Thyroid gland (tissue), 4 donors: ENCODE measurements at places on chromosomes 7 and 10. TPM values are rescaled to one million over a fixed set of nuclear protein-coding genes. Genes with fewer than 3 reads are reported as not detected.

- H3K27ac ChIP-seq, result no peak overlapping the region
- no peaks in the 10 kb centered on the region for H3K27me3 ChIP-seq
- no peaks in the 10 kb centered on the region for H3K36me3 ChIP-seq
- DNase-seq, result no peak
Observed at GRCh38 chr10:2618690-2619089, 448.7 kb upstream of the PFKP start.

- H3K4me3 ChIP-seq, result no peak overlapping the region
- H3K4me1 ChIP-seq, result peaks cover 5% of the 10 kb centered on the region
- H3K27me3 ChIP-seq, result no peaks in the 10 kb centered on the region
- DNase-seq, result no peak
- no peaks in the 10 kb centered on the region for H3K36me3 ChIP-seq
- H3K27ac ChIP-seq, result no peak overlapping the region
Observed at GRCh38 chr7:29044554-29044953, 86.4 kb upstream of the TRIL start.

DNA sequence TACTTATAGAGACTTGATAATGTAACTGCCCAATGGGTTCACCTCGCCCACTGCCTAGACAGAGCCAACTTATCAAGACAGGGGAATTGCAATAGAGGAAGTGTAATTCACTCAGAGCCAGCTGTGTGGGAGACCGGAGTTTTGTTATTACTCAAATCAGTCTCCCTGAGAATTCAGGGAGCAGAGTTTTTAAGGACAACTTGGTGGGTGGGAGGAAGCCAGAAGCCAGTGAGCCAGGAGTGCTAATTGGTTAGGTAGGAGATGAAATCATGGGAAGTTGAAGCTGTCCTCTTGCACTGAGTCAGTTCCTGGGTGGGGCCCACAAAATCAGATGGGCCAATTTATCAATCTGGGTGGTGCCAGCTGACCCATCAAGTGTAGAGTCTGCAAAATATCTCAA lies 20.1 kb upstream of the C7orf33 start:
- no peak for DNase-seq
- H3K4me1 ChIP-seq, result no peaks in the 10 kb centered on the region
- no peak overlapping the region for H3K4me3 ChIP-seq
- H3K27ac ChIP-seq, result no peak overlapping the region
- no peaks in the 10 kb centered on the region for H3K36me3 ChIP-seq

DNA sequence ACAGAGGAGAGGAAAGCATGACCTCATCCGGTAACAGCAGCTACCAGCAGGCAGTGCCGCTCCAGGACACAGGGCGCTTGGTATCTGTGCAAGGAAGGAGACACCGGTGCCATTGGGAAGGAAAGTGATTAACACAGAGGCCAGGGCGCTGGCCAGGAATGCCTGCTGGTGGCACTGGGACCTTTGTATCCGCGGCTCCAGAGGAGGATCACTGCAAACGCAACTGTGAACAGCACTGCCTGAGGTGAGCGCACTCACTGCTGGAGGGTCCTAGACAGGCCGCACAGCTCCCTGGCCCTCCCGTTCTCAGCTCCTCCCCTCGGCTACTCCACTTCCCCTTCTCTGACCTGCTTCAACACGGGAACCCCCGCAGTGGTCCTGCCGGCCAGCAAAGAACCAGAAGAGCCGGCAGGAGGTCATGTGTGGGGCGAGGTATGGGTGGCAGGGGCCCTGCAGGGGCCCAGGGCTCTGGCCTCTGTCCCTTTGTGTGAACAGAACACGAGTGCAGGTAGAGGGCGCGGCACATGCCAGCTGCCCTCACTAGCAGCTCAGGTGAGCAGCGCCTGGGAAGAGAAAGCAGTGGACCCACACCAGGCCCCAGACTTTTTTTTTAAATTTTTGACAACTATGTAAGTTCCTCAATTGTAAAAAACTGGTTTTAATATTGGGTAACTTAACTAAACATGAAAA lies 107.6 kb downstream of the VIPR2 start:
- H3K27me3 ChIP-seq, result no peaks in the 10 kb centered on the region
- H3K36me3 ChIP-seq, result no peaks in the 10 kb centered on the region
- H3K27ac ChIP-seq, result no peak overlapping the region
- H3K4me3 ChIP-seq, result no peak overlapping the region
- DNase-seq, result no peak
- H3K4me1 ChIP-seq, result no peaks in the 10 kb centered on the region

- no peak overlapping the region for H3K27ac ChIP-seq
- H3K4me1 ChIP-seq, result no peaks in the 10 kb centered on the region
- no peaks in the 10 kb centered on the region for H3K36me3 ChIP-seq
Observed at GRCh38 chr7:144937199-144937598, 101.3 kb upstream of the TPK1 start.

DNA sequence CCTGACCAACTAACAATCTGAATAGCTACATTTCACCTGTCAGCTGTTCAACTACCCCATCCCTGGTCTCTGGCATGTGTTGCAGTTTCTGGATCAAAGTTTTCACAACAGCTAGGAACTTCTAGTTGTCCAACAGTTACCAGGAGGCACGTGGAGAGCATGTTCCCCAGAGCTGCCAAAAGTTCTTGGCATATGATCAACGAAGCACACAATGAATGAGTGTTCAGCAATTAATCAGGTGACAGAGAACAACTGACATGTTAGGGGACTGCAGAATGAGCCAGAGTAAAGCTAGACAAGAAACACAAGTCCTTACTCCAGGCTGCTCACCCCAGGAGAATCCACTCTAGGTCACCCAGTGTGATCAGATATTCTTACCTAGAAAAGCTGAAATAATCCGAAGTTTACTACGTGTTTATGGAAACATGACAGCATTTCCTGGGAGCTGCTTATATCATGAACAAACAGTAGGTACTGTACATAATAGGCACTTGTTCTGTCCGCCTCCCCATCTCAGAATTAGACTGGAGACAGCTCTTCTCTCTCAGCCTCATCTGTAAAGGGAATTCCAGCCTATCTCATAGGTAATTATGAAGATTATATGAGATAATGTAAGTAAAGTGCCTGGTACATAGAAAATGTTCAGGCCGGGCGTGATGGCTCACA lies 50.6 kb downstream of the ZNF438 start:
- H3K4me3 ChIP-seq, result no peak overlapping the region
- H3K4me1 ChIP-seq, result peaks cover 15% of the 10 kb centered on the region
- no peaks in the 10 kb centered on the region for H3K36me3 ChIP-seq

- no peak overlapping the region for H3K4me3 ChIP-seq
- H3K27me3 ChIP-seq, result no peaks in the 10 kb centered on the region
- H3K27ac ChIP-seq, result no peak overlapping the region
- no peaks in the 10 kb centered on the region for H3K36me3 ChIP-seq
Observed at GRCh38 chr7:122770686-122771335, 68.1 kb upstream of the RNF148 start.

DNA sequence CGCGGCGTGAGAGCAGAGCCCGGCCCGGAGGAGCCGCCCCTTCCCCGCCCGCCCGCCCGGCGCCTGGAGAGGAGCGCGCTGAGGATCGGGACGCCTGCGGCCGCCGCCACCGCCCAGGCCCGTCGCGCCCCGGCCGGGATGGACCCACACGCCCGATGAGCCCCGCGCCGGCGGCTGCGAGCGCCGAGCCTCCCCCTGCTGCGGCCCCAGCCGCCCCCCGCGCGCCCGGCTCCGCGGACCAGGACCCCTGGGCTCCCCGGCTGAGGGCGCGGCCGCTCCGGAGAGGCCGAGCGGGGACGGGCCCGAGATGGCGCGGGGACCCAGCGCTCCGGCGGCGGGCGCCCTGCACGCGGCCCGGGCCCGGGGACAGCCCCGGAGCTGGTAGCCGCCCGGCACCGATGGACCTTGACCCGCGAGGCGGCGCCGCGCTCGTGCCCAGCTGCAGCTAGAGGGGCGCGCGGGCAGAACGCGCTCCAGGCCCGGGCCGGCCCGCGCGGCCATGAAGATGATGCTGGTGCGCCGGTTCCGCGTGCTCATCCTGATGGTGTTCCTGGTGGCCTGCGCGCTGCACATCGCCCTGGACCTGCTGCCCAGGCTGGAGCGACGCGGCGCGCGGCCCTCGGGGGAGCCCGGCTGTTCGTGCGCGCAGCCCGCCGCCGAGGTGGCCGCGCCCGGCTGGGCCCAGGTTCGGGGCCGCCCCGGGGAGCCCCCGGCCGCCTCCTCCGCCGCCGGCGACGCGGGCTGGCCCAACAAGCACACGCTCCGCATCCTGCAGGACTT lies 520 bp downstream of the FAM20C start:
- no peak overlapping the region for H3K27ac ChIP-seq
- H3K36me3 ChIP-seq, result peaks cover 21% of the 10 kb centered on the region
- H3K27me3 ChIP-seq, result no peaks in the 10 kb centered on the region
- H3K4me3 ChIP-seq, result peak overlapping the region; percentile 43
- DNase-seq, result peak; percentile 15

Gene PTF1A
- total RNA-seq, result not detected

- H3K4me1 ChIP-seq, result peaks cover 41% of the 10 kb centered on the region
- no peaks in the 10 kb centered on the region for H3K36me3 ChIP-seq
- H3K27me3 ChIP-seq, result no peaks in the 10 kb centered on the region
- no peak for DNase-seq
Observed at GRCh38 chr7:30479202-30480120, 877 bp upstream of the NOD1 start.

GRCh38 chr7:115708013-115708341 lies 322.6 kb downstream of the TFEC start:
- no peak for DNase-seq
- no peaks in the 10 kb centered on the region for H3K4me1 ChIP-seq
- no peak overlapping the region for H3K27ac ChIP-seq
- no peaks in the 10 kb centered on the region for H3K27me3 ChIP-seq
- H3K36me3 ChIP-seq, result no peaks in the 10 kb centered on the region

DNA sequence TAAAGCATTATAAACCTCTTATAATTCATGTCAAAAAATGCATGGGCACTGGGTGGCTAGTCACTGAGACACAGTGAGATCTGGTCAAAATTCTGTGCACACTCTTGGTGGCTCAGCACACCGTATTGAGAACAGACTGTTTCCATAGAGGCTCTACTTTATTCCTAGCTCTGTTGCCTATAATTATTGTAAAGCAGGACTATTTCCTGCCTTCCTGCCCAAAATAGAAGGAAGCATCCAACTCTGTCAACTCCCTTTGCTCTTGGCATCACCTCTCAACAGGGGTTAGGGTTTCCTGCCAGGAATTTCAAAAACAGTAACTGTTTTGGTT lies 45.1 kb downstream of the PTN start:
- H3K4me3 ChIP-seq, result no peak overlapping the region
- H3K36me3 ChIP-seq, result no peaks in the 10 kb centered on the region
- no peak for DNase-seq
- H3K27me3 ChIP-seq, result no peaks in the 10 kb centered on the region
- no peaks in the 10 kb centered on the region for H3K4me1 ChIP-seq

Gene SRRT
- total RNA-seq, result 62.5 TPM

- DNase-seq, result no peak
- H3K27ac ChIP-seq, result no peak overlapping the region
- no peaks in the 10 kb centered on the region for H3K36me3 ChIP-seq
- no peak overlapping the region for H3K4me3 ChIP-seq
- H3K4me1 ChIP-seq, result no peaks in the 10 kb centered on the region
- H3K27me3 ChIP-seq, result no peaks in the 10 kb centered on the region
Observed at GRCh38 chr10:81838950-81839349, 36.0 kb upstream of the NRG3 start.

Gene HPSE2
- total RNA-seq, result not detected

- no peak overlapping the region for H3K4me3 ChIP-seq
- no peak for DNase-seq
- H3K27ac ChIP-seq, result no peak overlapping the region
- no peaks in the 10 kb centered on the region for H3K27me3 ChIP-seq
Observed at GRCh38 chr10:78319371-78319770, 285.7 kb downstream of the RPS24 start.

GRCh38 chr7:50310956-50311355 lies 6.4 kb downstream of the IKZF1 start:
- H3K4me3 ChIP-seq, result no peak overlapping the region
- H3K4me1 ChIP-seq, result no peaks in the 10 kb centered on the region
- no peaks in the 10 kb centered on the region for H3K36me3 ChIP-seq
- no peaks in the 10 kb centered on the region for H3K27me3 ChIP-seq

Gene EPHA1
- total RNA-seq, result 7.5 TPM

Gene TMEM254
- 12.2 TPM for total RNA-seq

Gene GPER1
- total RNA-seq, result 29.2 TPM

DNA sequence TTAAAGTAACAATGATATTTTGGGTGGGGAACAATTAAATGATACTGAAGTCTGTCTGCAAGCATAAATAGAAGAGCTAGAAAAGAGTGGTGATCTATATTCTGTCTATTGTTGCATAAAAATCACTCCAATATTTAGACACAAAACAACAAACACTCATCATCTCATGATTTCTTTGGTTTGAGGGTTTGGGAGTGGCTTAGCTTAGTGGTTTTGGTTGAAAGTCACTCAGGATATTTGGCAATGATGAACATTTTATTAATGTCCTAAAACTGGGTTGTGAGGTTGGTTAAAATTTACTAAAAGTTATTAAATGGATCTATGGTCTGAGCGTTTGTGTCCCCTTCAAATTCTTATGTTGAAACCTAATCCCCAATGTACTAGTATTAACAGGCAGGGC lies 54.7 kb upstream of the EGFR start:
- H3K4me1 ChIP-seq, result peaks cover 7% of the 10 kb centered on the region
- DNase-seq, result no peak
- H3K27ac ChIP-seq, result no peak overlapping the region
- no peaks in the 10 kb centered on the region for H3K36me3 ChIP-seq
- H3K4me3 ChIP-seq, result no peak overlapping the region
- no peaks in the 10 kb centered on the region for H3K27me3 ChIP-seq

Gene LOXL4
- total RNA-seq, result 15.4 TPM

Gene NME8
- total RNA-seq, result not detected

- no peak overlapping the region for H3K4me3 ChIP-seq
- H3K36me3 ChIP-seq, result no peaks in the 10 kb centered on the region
- H3K27ac ChIP-seq, result no peak overlapping the region
- no peaks in the 10 kb centered on the region for H3K27me3 ChIP-seq
- DNase-seq, result no peak
Observed at GRCh38 chr7:151688236-151688780, 168.6 kb upstream of the RHEB start.

GRCh38 chr10:122557516-122557915 lies 3.0 kb upstream of the DMBT1 start:
- no peak for DNase-seq
- H3K4me1 ChIP-seq, result peaks cover 23% of the 10 kb centered on the region
- H3K27me3 ChIP-seq, result no peaks in the 10 kb centered on the region
- no peaks in the 10 kb centered on the region for H3K36me3 ChIP-seq
- H3K4me3 ChIP-seq, result no peak overlapping the region

Gene PDZD7
- 0.24 TPM for total RNA-seq

DNA sequence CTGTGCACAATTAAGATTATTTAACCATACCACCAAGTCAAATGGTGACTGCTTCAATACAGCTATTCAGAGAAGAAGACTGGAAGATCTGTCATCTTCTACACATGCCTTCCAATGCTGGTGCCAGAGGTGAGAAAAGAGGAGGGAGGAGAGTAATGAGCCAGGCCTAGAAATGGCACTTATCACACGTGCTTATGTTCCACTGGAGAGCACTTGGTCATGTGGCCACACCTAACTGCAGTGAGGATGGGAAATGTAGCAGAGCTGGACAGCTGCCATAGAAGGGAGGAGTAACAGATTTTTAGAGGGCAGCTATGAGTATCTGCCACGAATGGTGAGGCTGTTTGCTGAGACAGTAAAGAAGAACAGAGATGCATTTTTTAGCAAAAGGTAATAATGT lies 77.1 kb downstream of the MPLKIP start:
- no peak overlapping the region for H3K27ac ChIP-seq
- H3K4me1 ChIP-seq, result peaks cover 17% of the 10 kb centered on the region
- no peak overlapping the region for H3K4me3 ChIP-seq
- peak; percentile 65 for DNase-seq
